Stimulated activated CD4-positive, alpha-beta T cell treated with anti-CD3 and anti-CD28 coated beads, Interleukin-2, amount 100 ng/mL, for 4 hours (primary cell): ENCODE measurements at places on chromosomes 1 and 21.

- DNase-seq, result no peak
Observed at GRCh38 chr1:2631136-2632050, 1.4 kb downstream of the MMEL1 start.

GRCh38 chr1:243409284-243409683 lies 153.4 kb downstream of the SDCCAG8 start:
- DNase-seq, result no peak

DNA sequence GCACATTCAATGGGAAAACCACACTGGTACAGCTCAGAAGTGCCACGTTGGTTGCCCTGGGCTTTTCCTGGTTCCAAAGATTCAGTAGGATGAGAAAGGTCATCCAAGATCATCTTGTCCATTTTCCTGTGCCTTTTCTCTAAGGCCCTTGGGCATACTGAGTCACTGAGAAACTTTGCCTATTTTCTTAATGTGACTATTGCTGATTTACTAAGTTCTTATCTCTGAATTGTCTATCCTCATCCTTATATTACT lies 57.2 kb upstream of the HSD17B7 start:
- DNase-seq, result no peak

DNA sequence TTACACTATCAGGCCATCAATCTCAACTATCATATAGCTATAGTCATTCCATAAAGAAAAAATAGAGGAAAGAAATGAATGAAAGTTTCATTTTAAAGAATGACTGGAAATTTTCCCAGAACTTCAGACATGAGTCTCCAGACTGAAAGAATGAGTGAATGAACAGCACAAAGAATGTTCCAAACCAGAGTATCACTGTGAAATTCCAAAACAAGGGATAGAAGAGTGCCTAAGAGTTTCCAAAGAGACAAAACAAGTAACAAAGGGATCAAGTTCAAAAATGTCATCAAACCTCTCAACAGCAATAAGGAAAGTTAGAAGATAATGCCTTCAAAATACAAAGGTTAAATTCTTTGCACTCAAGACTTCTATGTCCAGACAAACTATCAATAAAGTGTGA lies 114.9 kb downstream of the DENND1B start:
- DNase-seq, result no peak

GRCh38 chr21:33751120-33751519 lies 108.8 kb downstream of the ITSN1 start:
- no peak for DNase-seq

DNA sequence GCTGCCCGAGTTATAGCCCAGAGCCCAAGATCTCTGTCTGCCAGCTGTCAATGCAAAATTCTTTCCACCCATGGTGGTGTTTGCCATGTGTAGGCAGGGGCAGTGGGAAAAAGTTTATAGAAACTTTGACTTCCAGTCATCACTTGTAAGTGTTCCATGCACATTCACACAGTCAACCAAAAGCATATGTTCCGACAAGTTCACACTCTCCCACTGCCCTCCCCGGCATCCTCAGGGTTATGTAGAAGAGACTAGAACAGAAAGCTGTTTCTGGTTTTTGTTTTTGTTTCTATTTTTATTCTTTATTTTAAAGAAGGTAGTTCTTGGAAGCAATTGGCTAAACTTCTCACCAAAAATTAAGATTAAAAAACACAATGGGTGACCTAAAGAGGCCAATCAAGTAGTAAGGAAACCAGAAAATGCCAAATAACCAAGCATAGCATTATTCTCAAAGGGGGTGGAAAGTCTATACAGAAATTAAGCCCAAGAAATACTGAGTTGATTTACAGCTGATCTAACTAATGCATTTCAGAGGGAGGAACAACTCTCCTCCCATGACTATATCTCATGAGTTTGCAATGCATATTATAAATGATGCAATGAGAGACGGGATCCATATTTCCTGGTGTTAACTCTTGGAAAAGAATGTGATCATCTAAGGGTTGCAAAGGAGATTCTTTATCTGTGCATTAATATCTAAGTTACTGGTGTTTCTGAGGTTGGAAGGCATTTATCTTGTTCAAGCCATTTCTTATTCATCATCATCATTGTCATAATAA lies 91.5 kb upstream of the ETS2 start:
- DNase-seq, result no peak

GRCh38 chr1:41627491-41628280 lies 143.2 kb upstream of the EDN2 start:
- no peak for DNase-seq
